Fibroblast of skin of right biceps (primary cell): ENCODE measurements at places on chromosomes 5 and 9.

- DNase-seq = no peak
Observed at GRCh38 chr9:127769929-127770582, 8.4 kb downstream of the SH2D3C start.

DNA sequence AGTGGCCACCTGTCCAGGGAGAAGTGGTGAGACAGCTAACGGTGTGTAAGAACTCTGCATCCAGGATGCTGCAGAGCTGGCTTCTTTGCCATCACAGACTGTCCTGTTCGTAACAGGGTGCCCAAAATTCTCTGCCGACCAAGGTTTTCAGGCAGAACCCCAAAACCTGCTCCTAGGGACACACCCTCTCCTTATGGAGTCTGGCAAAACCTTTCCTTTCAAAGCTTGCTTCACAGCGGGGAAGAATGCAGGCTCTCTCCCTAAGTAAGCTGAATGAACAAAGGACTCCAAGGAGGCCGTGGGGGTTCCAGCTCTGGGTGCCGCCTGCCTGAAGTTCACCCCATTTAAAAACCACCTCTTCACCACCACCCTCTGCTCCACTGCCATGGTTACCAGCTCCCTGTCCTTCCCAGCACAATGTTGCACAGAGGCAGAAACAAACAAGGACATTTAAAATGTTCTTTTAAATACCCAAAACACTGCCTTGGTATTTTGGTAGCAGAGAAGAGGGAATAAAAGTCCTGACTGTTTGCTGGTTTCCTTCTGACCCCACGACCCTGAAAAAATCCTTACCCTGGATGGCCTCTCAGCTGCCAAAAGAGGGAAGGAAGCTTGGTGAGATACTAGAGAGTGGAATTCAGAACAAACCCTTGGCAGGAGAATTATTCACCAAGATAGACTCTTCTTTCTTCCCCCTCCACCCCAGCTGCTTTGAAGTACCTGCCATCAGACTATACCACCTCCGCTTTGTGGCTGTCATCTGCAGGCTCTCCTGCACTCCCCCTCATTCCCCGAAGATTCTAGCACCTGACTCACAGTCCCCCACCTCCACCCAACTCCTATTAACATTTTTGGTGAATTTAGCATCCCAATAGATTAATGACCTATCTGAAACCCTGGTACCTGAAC, 7.1 kb upstream of the KLF9 start:
- DNase-seq = peak; percentile 43

GRCh38 chr9:110303133-110303532, 34.5 kb downstream of the TXNDC8 start:
- peak; percentile 58 for DNase-seq

DNA sequence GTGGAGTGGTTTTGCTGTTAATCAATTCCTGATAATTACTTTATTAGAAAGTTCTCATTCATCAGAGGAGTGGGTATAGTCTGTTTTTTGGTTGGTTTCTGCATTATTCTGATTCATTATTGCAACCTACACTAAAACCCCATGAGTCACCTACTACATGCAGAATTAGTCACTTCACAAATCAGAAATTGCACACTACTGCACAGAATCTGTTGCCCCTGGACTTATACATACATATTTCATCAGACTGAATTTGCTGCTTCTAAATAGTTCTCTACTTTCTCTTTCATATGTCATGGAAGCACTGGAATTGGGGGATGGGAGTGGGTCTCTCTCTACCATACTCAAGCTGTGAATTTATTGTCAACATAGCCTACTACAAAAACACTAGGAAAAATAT, 585.1 kb downstream of the DNAH5 start:
- DNase-seq = peak; percentile 72

- DNase-seq = no peak
Observed at GRCh38 chr9:134717924-134718645, 76.5 kb downstream of the COL5A1 start.

GRCh38 chr5:170732685-170733084, 50.8 kb upstream of the GABRP start:
- DNase-seq = no peak

- peak; percentile 41 for DNase-seq
Observed at GRCh38 chr9:962023-962422, 14.4 kb upstream of the DMRT3 start.

DNA sequence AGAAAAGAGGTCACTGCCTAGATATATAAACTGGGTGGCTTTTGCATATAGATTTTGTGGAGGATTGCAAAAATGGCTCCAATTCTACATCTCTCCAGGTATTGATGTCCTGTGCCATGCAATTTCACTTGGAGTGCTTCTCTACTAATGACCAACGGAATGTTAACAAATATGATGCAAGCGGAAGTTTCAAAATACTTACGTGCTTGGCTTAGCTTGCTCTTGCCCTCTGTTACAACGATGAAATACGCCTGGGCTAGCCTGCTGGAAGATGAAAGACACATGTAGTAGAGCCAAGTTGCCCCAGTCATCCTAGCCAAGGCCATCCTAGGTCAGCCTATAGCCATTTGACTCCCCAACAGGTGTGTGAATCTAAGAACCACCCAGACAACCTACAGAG, 3.6 kb upstream of the POC5 start:
- no peak for DNase-seq

- peak; percentile 44 for DNase-seq
Observed at GRCh38 chr5:16160706-16161105, 18.9 kb downstream of the MARCHF11 start.

GRCh38 chr5:38996123-38996522, 78.1 kb downstream of the RICTOR start:
- no peak for DNase-seq

GRCh38 chr5:80276186-80276585, 20.3 kb upstream of the SERINC5 start:
- no peak for DNase-seq

DNA sequence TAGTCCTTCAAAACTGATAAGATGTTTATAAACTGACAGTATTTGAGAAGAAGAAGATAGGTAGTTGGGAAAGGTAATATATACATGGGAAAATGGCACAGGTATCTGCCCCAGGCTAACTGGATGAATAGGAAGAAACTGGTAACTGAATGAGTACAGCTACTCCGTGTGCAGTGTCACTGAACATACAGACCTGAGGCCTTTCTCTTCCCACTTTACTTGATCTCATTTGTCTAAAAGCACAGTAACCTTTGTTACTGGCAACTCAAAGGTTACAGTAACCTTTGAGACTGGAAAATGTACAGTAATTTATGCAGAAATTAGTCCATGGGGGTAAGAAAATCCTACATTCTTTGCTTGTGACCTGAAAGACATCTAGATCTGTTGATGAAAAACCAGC, 735.0 kb upstream of the RIOK2 start:
- no peak for DNase-seq
